ENCODE measurements at places on chromosomes 11 and 22.

DNA sequence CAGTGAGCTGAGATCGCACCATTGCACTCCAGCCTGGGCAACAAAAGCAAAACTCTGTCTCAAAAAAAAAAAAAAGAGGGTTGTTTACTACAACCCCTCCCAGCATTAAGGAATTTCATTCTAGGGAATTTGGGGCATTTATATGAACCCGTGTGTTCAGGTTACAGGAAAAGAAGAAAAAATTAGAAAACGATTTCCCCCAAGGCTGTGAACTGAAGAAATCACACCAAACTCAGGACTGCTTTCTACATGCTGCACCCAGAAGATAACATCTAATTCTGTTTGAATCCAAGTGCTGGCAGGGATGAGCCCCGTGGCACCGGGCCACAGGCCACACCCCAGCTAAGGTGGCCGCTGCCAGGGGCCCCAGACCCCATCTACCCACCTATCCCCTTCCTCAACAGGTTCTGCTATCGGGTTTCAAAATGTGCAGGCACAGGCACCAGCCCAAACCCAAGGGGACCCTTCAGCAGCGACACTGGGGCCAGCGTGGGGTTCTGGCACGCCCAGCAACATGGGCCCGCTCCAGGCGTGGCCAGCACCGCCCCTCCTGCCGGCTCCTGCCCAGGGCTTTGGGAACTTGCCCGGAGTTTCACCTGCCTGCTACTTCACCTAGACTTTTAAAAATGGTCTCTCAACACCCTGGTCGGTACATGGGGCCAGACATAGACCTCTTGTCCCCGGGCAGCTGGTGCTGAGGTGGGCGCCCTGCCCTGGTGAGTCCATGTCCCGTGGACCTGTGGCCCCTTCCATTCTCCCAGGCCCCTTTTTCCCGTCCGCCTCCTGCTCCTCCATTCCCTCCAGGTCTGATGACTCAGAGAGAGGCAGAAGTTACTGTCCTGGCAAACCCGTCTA lies 11.8 kb downstream of the CELSR1 start:
- DNase-seq, result no peak

DNA sequence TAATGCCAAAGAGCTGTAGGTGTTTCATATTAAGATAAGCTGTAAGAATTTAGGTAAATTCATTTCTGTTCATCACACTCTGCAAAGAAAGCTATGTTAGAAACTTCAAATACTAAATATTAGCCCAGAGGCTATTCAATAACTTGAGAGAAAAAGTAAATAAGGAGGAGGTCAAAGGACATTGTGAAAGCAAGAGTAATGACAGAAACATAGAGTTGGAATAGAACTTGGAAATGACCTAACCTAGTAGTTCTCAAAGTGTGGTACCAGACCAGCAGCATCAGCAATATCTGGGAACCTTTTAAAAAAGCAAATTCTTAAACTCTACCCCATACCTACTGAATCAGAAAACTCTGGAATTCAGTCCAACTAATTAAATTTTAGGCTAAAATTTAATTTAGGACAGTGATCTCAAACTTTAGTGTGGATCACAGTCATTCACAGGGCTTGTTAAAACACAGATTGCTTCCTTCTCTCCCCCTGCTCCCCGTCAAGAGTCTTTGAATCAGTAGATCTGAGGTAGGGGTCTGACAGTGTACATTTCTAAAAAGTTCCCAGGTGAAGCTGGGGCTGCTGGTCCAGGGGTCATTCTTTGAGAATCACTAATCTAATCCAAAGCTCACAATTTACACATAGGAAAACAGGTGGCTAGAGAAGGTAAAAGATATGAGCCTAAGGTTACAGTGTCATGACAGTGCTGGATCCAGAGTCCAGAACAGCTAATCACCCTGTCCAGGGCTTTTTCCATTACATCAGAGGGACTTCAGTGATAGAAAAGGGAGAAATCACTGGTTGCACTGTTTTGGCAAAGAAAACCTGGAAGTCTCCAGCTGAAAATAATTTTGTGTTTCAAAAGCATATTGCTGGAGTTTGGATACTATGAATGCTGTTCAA lies 241.1 kb downstream of the SOX6 start:
- DNase-seq, result no peak

DNA sequence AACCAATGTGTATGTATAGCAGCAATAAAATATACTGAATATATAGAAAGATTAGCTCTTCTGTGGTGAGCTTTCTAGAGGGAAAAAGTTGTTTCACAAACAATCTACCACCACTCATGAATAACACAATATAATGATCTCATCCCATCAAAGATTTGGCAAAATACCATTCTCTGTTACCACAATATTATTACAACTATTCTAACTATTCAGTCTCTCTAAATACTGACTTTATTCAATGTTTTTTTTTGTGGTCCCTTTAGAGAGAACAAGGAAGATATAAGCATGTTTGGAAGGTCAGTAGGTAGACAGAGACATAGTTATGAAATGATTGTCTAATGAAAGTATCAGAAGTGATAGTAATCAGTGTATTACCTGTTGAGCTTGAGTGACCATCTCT lies 7.8 kb downstream of the CCDC90B start:
- DNase-seq, result no peak

DNA sequence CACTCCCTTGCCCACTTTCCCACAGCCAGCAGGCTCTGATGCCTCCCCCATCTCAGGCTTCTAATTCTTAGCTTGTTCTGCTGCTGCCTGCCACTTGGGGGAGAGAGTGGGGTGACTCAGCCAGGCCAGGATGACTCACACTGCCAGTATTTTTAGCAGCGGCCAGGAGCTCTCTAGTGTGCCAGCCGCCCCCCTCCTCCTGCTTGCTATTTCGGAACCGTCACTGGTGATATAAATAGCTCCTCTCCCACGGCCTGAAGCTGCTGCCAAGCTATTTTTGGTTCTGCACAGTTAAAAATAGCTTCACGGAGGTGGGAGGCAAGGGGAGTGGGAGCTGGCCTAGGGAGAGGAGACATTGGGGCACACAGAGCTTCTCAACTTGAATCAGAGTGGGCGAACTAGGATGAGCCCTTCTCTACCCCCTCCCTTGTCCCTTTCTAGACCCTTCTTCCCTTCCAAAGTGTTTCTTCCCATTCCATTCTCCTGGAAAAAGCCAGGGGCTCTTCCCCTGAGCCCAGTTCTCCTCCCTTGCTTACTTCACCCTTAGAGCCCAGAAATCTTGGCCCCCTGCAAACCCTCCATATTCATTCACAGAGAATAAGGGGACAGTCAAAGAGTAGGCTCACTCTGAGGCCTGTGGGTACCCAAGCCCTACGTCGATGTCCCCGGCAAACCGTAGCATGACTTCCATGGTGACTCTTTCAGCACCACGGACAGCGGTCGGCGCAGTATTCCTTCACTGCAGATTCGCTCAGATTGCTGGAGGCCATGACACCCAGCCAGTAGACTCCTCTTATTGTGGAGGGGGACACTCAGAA lies 2.5 kb upstream of the NPAS4 start:
- peak; percentile 40 for DNase-seq

- DNase-seq, result no peak
Measured at GRCh38 chr11:23859087-23859486, 637.8 kb upstream of the LUZP2 start.

- no peak for DNase-seq
Measured at GRCh38 chr22:37777122-37777687, 30.5 kb upstream of the GCAT start.

- DNase-seq, result no peak
Measured at GRCh38 chr11:110471371-110471770, 41.6 kb downstream of the FDX1 start.

DNA sequence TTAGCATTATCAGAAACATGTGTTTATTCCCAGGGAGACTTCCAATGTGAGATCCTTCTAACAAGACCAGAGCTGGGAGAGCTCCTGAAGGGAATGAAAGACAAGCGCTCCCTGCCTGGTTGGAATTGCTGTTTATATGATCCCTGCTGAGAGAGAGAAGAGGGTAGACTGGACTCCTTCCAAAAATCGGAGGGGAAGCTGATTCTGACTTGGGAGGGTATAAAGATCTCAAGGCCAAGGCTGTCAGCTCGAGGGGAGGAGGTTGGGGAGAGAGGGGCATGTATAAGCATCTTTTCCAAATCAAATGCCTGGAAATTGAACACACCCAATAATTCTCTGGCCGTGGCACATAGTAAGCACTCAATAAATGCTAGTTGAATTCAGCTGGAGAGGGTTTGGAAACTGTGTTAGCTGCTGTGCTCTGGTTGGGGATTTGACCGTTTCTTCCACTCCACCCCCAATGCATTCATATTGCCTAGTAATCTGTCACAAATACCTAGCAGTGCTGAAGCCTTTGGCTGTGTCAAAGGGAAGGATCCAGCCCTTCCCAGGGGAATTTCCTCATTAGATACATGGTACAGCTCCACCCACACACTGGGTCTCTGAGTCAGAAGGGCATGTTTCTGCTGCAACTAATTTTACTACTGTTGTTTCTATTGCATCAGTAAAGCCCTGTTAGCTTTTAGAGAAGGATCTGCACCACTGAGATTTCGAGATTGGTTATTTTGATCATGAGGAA lies 61.5 kb downstream of the CACNG2 start:
- DNase-seq, result no peak

DNA sequence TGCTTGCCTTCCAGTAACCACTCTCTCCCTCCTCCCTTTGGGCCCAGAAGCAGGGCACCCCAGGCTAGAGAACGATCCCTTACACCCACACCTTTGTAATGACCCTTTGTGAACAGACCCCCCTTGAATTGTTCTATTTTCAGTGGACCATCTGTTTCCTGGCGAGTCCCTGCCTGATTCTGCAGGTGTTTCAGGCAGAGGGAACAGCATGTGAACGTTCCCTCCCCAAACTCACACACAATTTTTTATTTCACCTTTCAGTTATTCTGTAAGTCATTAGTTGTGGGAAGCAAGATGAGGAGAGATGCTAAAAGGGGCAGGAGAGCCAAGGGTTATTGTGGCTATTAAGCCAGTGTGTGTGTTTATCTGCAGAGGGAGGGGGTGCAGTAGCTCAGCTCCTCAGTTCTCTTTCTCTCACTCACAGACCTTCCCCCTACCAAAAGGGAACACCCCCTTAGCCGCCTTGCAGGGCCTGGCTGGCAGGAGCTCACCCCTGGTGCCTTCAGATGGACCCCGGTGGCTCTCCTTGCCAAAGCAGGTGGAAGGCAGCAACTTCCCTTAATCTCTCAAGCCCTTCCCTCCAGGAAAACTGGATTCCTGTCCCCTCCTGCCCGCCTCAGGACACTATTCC lies 64.8 kb upstream of the SPON1 start:
- no peak for DNase-seq

DNA sequence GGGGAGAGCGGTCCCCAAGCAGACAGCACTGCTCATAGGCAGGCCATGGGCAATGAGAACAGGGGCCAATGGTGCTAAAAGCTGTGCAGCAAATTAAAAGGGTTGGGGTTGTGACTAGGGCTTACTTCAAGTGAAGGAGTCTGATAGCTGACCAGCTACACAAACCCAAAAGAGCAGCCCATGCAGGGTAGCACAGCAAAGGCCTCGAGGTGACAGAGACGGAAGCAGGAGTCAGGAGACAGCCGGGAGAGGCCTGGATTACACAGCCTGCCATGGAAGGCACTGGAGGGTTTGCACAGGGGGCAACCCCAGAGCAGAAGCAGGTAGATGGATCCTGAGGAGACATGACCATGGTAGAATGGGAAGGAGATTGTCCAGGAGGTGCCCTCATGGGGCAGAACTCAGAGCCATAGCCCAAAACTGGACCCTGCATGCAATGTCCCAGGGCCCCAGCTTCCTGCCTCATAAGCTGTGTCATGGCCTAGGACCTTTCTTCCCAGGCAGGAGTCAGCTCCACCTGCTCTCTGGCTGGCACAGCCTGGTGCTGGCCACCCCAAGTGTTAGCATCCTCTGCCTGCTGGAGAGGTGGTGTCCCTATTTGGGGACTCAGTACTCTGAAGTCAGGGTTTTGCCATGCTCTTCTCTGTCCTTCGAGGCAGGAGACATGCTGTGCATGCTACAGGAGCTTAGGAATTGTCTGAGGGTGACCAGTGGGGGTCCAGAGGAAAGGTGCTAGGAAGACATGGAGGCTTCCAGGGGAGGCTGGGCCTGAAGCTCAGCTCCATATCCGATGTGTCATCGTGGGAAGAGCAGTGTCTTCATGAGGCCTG lies 33.3 kb downstream of the RSPH14 start:
- no peak for DNase-seq

DNA sequence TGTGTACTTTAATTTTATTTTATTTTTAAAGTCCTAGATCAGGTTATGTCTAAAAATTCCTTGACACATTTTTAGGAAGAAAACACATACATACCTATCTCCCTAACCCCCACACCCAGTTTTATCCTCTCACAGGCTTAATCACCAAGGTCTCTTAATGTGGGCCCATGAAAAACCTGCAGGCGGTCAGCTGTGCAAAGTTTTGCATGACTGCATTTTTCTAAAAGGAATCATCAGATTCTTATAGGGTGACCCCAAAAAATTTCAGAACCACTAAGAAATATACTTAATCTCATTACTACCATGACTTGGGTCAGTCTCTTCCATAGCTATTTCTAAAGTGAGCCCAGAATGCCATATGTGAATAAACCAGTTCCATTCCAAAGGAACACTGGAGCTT lies 19.8 kb downstream of the SAA1 start:
- no peak for DNase-seq

DNA sequence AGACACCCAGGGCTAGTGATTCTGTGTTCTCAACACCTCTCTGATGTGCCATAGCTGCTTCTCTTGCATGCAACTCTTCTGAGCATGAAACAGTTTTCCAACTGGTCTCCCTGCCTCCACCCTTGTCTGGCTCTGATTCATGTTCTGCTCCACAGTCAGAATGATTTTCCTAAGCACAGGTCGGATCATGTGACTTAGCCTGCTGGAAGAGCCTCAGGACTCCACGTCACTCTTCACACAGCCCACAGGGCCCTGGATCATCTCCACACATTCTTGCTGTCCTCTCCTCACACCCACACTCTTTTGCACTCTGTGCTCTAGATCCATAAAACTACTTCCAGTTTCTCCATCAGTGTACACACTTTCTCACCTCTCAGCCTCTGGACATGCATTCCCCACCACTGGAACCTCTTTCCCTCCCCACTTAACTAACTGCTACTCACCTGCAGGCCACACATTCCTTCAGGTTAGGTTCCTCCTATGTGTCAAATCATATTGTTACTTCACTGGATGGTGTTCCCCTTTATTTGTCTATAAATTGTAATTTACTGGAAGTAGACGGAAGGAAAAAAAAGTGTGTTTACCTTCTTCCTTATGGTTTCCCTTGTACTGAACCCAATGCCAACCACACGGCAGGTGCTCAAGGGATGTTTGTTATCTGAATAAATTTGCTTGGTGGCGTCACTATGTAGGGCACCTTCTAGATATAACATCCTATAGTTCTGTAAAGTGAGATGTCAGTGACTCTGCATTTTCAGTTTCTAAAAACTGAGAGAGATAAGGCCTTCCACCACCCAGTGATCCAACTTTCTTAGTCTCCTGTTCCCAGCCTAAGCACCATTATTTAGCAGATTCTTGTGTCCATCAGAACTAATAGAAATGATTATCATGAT lies 133.7 kb downstream of the ETS1 start:
- no peak for DNase-seq

GRCh38 chr11:38950867-38951266 lies 2352.8 kb upstream of the RAG2 start:
- DNase-seq, result no peak

- no peak for DNase-seq
Measured at GRCh38 chr11:84243629-84244263, 957.6 kb upstream of the CCDC90B start.

- DNase-seq, result no peak
Measured at GRCh38 chr11:79610678-79611077, 169.8 kb upstream of the TENM4 start.

- no peak for DNase-seq
Measured at GRCh38 chr11:101466352-101466751, 117.5 kb downstream of the TRPC6 start.

Measured in CD4-positive, alpha-beta T cell treated with Interleukin-2 at 100 ng/mL for 4 hours (primary cell).